Esophagus squamous epithelium (tissue), 5 donors: ENCODE measurements at places on chromosomes 4 and X.

DNA sequence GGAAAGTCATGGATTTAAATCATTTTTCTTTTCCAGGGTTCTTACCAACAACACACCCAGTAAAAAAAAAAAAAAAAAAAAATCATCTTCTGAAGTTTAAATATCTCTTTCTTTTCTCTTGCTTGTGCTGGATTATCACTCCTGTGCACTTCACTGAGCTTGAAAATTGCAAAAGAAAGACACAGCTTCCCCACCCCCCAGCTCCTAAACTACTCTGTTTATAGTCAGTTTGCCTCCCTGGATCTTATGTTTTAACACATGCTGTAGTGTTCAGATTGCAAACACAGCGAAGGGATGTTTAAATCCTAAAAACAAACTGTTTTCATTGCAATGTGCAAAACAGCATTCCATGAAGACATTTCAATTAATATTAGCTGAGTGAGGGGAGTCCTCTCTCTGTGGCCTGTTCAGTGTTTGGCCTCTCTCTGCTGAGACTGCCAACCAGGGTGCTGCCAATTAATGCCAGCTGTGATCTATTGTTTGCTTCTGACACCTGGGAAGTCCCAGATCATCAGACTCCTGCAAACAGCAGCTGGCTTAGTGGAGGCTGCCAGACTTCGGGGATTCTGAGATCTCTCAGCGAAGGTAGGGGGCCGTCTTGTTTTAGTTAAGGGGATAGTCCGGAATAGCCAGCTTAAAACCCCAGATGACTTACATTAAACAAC lies 171.1 kb upstream of the PITX2 start:
- no peak for DNase-seq

GRCh38 chrX:134654398-134655012 lies 3.8 kb downstream of the PLAC1 start:
- DNase-seq = no peak

- no peak for DNase-seq
Observed at GRCh38 chr4:37717576-37717975, 31.4 kb upstream of the RELL1 start.

GRCh38 chr4:40685300-40685699 lies 55.6 kb upstream of the RBM47 start:
- DNase-seq = no peak

DNA sequence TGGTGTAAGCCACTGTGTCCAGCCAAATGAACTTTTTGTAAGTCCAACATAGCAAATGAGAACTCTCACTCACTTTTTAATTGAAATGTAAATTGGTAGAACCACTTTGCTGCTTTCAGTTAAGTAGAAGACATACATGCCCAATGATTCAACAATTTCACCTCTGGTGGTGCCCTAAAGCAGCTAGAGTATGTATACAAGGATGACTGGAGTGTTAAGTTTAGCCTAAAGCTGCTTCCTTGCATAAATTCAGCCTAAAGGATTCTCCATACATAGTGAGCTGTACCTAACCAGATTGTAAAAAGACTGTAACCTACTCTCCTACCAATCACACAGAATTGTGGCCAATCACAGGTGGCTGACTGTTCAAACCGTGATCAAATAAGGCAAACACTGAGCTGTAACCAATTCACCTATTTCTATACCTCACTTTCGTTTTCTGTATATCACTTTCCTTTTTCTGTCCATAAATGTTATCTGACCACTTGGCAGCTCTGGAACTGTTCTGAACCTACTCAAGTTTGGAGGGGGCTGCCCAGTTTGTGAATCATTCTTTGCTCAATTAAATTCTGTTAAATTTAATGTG lies 39.9 kb downstream of the PDS5A start:
- DNase-seq = no peak

DNA sequence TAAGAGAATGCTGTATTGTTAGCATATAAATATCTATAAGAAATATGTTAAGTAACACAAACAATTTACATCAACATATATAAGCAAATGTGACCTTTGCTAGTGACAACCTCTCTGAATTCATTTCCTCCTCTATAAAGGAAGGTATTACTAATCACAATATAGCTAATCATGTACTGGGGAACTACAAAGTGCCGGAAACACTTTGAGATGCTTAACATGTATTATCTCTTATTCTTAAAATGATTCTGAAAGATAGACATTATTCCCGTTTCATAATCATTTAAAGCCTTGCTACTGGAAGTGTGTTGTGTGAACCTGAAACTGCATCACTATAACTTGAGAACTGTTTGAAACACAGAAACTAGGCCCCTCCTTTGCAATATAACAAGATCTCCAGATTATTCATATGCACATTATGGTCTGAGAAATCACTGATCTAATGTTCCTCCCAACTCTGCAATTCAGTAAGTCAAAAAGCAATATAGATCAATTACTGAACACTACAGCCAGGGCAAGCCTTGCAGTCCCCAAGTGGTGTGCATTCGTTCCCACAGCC lies 54.0 kb downstream of the KLHL8 start:
- DNase-seq = no peak

GRCh38 chr4:189870511-189871234 lies 70.0 kb upstream of the FRG1 start:
- no peak for DNase-seq

DNA sequence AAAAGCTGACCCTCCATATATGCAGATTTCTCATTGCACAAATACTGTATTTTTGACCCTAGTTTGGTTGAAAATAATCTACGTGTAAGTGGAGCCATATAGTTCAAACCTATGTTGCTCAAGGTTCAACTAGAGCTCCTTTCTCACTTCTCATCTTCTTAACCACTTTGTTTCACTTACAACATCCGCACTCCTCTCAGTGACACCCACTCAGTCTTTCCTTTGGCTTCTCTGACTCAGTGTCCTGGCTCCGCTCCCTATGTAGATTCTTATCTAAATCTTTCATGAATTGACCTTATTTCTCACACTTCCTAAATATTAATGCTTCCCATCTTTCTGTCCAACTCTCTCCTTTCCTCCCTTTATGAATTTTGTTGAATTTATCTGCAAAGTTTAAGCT lies 32.9 kb upstream of the DKK2 start:
- no peak for DNase-seq

DNA sequence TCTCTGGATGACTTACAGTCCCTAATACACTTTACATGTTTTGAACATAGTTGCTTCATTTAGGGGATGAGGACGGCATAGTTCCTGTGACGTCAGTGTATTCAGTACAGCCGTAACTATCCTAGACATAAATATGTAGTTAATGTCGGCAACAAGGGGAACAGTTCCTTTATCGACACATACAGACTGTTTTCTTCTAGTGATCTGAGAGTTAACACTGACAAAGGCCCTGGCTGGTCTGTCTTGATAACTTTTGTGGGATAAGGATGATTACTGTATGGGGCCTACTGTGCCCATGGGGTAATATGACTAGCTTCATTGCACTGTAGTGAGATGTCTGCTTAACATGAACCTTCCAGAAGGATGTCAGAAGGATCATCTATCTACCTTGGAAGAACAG lies 131.2 kb downstream of the ZNF518B start:
- no peak for DNase-seq

DNA sequence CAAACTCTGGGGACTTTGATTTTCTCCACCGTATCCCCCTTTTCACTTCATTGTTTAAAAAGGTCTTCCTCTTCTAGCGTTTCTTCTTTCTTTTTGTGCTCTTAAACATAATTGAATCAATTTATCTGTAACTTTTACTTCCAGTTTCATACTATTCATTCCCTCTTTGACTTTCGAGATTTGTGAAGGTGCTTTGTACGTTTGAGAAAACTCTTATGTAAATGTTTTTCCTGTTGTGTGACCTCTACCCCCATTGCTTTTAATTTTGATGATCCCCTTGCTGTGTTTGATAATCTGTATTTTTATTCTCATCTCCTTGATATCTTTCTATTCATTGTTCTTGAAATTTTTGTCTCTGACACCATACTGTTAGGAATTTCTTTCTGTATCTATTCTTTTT lies 4.8 kb downstream of the USP38 start:
- no peak for DNase-seq

DNA sequence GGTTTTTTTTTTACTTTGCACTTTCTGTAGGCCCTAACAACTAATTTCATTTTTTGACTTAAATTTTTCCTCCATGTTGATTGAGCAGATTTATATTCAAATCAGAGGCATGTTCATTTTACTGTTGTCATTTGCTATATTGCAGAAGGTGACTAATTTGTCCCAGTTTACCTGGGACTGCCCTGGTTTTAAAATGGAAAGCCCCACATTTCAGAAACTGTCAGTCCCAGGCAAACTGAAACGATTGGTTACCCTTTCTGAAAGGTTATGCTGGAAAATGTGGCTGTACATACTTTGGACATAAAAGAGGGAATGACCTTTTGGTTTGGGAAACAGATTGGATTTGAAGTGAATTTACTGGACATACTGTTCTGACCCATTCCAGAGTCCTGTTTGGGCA lies 160.0 kb downstream of the SPCS3 start:
- DNase-seq = no peak

- DNase-seq = no peak
Observed at GRCh38 chr4:92099861-92100260, 203.9 kb upstream of the GRID2 start.

DNA sequence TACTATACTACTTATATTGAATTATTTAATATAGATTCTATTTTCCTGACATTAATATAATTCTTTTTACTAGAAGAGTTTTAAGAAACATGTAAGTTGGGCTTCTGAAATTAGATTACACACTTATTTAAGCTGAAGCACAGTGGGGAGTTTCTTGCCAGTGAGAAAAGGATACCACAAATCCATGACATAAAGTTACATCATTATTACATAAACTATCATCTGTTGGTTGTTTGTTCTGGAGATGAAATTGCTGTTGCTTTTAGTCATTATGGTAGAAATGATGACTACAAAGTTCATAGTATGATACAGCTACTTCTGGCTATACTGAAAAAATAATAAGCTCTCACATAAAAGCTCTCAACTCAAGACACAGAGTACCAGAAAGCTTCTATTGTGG lies 880.4 kb downstream of the PCDH18 start:
- no peak for DNase-seq

GRCh38 chrX:107626481-107626880 lies 1.8 kb upstream of the PRPS1 start:
- DNase-seq = no peak

DNA sequence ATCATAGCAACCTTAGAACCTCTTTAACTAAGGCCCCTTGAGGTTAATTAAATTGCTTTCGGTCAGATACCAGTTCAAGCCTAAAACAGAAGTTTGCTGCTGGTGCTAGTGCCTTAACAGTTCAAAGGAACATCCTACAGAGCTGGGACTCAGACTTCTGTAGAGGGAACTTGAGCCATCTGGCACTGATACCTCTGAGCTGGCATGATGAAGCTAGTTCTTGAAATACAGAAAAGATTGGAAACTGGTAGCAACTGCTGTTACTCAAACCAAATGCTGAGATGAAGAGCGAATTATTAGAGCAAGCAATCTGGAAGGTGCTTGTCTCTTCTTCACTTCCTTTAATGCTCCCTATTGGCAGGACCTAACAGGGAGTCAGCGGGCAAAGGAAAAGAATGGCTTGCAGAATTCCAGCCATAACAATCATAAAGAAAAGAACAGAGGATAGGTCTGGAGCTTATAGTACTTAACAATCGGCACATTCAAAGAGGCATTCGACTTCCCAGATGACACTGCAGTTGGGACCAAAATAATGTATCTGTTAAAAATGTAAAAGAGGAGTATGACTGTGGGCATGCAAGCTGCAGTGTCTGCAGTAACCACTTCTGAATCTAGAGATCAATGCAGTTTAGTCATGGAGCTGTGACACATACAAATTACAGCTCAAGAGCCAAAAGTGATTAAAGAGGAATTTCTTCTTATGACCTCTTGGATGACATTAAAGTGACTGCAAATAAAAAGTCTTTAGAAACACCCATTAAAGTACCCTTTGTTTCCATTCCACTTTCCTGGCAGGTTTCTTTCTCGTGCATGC lies 298.9 kb downstream of the PDGFC start:
- DNase-seq = no peak
